ENCODE measurements at places on chromosomes 12 and 14.

GRCh38 chr14:31167032-31167431, 40.6 kb downstream of the HECTD1 start:
- no peak for DNase-seq

GRCh38 chr14:39233680-39234326, at the start of gene MIA2:
TSS of gene MIA2 (plus strand) at chr14:39233915. CDS start at chr14:39234115, 200 bp downstream.
- no peak for DNase-seq

GRCh38 chr12:49671031-49671765, 36.0 kb downstream of the FMNL3 start:
- peak; percentile 55 for DNase-seq

GRCh38 chr14:51616256-51616655, 35.5 kb upstream of the FRMD6 start:
- no peak for DNase-seq

- DNase-seq: no peak
These were observed 152.2 kb downstream of the BTG1 start for GRCh38 chr12:91993287-91994017.

DNA sequence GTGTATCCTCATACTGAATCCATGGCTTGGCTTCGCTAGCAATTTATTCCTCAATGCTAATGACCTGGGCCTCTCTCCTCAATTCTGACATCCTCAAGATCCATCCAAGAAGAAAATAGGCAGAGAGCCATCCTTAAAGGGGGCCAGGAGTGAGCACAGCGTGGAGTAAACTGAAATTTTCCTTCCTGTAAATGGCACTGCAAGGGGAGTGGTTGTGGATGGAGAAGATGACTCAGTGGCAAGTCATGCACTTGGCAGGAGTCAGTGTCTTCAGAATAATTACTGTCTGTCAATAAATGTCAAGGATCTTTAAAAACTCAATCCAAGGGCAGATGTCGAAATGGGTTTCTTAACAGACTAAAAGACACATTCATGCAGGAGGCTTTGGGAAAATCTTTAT, 88.0 kb upstream of the TMEM132C start:
- DNase-seq: no peak

DNA sequence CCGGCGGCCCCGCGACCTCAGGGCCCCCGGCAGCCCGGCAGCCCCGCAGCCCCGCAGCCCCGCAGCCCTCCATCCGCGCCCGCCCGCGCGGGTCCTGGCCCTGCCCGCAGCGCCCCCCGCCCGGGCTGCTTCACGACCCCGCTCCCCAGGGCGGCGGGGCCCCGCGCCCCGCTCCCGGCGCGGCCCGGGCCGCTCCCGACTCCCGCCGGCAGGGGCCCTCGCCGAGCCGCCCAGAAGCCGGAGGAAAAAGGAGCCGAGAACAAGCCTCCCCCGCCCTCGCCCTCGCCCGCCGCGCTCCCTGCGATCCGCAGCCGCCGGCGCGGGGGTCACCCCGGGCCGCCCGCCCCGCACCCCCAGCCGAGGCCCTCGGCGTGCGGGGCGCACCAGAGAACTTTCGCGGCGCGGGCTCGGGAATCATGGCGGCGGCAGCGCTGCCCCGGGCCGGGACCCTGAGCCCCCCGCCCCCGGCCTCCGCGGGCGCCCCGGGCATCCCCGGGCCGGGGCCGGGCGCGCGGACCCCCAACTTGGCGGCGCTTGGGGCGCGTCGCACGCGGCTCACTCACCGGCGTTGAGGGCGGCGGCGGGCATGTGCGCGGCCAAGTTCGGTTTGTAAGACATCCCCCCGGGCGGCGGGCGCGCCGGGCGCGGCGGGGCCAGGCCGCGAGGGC, 521 bp downstream of the CDK2AP1 start:
- peak; percentile 68 for DNase-seq

- DNase-seq: no peak
These were observed 40.3 kb upstream of the NTF3 start for GRCh38 chr12:5391653-5392052.

GRCh38 chr14:93175492-93175891, 9.2 kb downstream of the MOAP1 start:
- no peak for DNase-seq

DNA sequence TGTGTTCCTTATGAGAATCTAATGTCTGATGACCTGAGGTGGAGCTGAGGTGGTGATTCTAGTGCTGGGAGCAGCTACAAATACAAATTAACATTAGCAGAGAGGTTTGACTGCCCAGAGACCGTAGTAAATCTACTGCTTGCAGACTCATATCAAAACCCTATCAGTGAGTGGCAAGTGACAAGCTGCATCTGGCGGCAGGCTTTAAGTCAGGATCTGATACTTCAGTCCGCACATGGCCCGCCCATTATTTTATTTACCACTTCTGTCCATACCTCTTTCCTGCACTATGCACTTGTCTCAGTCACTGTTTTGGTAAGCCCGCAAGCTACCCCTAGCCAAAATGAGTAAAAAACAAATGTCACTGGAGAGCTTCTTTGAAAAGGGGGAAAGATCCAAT, 11.4 kb downstream of the CEP128 start:
- no peak for DNase-seq

GRCh38 chr12:109523071-109523470, 45.6 kb downstream of the UBE3B start:
- DNase-seq: no peak

DNA sequence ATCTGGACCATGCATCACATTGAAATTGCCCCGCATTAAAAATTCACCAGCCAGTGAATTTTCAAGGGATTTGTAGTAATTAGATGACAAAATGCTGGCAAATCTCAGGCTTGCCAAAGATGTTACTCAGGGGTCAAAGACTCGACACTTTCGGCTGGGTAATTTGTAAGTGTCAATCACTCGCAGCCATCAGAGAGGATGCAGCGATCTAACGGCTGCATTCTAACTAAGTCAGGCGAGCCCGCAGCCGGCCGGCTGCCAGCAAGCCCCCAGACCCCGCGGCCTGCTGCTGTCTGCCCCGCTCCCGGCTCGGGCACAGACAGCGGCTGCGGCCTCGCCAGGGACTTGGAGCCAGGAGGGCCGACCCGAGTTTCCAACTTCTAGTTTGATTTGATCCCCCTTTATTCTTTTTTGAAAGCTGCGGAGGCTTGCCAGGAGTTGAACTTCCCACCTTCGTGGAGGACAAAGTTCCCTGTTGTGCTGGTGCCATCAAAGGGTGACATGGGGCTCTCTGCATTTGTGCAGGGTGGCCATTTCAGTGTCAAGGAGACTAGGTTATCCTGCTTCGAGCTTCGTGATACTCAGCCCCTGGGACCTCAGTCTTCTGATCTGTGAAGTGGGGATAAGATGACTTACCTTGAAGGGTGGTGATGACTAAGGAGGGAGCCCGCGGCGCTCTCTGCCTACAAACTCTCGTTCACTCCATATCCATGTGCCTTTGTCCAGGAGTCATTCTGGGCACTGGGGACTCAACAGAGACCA, 169.9 kb downstream of the RBM19 start:
- no peak for DNase-seq

DNA sequence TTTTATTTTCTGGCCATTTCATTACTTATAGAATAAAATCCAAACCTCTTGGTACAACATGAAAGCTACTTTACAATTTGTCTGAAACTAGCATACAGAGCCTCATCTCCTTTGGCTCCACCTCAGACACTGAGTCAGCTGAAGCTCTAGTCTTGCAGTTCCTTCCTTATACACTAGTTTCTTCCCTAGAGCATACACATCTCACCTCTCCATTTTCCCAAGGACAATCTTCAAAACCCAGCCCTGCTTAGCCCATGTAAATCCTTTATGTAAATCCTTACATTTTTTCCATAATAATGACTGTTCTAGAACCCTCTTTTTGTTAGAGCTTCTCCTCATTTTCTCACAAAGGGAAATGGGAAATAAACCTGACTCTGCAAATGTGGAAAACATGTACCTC, 463.4 kb downstream of the SLC16A7 start:
- DNase-seq: no peak

GRCh38 chr14:50578433-50578832, 18.5 kb downstream of the ATL1 start:
- peak; percentile 34 for DNase-seq
